ENCODE measurements at places on chromosomes 16 and 17. TPM values are rescaled to one million over a fixed set of nuclear protein-coding genes. Genes with fewer than 3 reads are reported as not detected.

Gene RHBDL3
- 1.6 TPM for total RNA-seq

Gene TBC1D28
- total RNA-seq = under 0.01 TPM

Gene CRHR1
- 3.7 TPM for total RNA-seq

Gene EPN3
- total RNA-seq = 0.41 TPM

Gene CES1
- total RNA-seq = 0.82 TPM

Gene ACACA
- 99.9 TPM for total RNA-seq

Gene TBX4
- total RNA-seq = not detected

Gene KRT40
- total RNA-seq = not detected

Gene WFDC1
- total RNA-seq = 0.82 TPM

Gene OR1F1
- 0.41 TPM for total RNA-seq

Gene KRT12
- not detected for total RNA-seq

Gene NAGPA
- 14.7 TPM for total RNA-seq

Gene HS3ST2
- 4.1 TPM for total RNA-seq

Gene KREMEN2
- total RNA-seq = not detected

Gene CMTM2
- not detected for total RNA-seq

Gene KRT9
- not detected for total RNA-seq

Gene ABCA6
- total RNA-seq = 3.7 TPM

Gene ACSM5
- under 0.01 TPM for total RNA-seq

Gene FOXK2
- total RNA-seq = 40.8 TPM

Gene MIS12
- total RNA-seq = 24.5 TPM

Gene CES5A
- total RNA-seq = 0.41 TPM

Gene ALG1
- 11.4 TPM for total RNA-seq

Gene CACNB1
- total RNA-seq = 14.3 TPM

Gene DHRS7C
- not detected for total RNA-seq

Gene TBC1D3C
- total RNA-seq = not detected

Gene FBXL16
- total RNA-seq = 4.5 TPM

Gene TSC2
- 39.5 TPM for total RNA-seq

Gene NPIPB9
- total RNA-seq = 2.4 TPM

Gene SCRN2
- total RNA-seq = 24.1 TPM

Gene CD300H
- not detected for total RNA-seq

Gene TBC1D3E
- 0.41 TPM for total RNA-seq

Gene SDR42E1
- 0.41 TPM for total RNA-seq

Gene NPB
- 1.2 TPM for total RNA-seq

Gene KRT39
- total RNA-seq = not detected

Gene RAMP2
- total RNA-seq = 15.9 TPM

Gene KRT24
- not detected for total RNA-seq

Gene TBC1D3D
- total RNA-seq = not detected

Gene TBC1D24
- total RNA-seq = 24.5 TPM

Gene KRTAP9-2
- not detected for total RNA-seq

Gene SLC12A3
- total RNA-seq = not detected

Measured in frontal cortex (tissue), 4 donors.